NCI-H2171 treated with DMSO at 0.1 percent for 48 hours (cell line): ENCODE measurements at places on chromosomes 2 and 18.

- DNase-seq, result no peak
These were observed 69.5 kb downstream of the ARL4C start for GRCh38 chr2:234427081-234428061.

GRCh38 chr2:174777347-174778084, 13.2 kb upstream of the CHRNA1 start:
- DNase-seq, result no peak

DNA sequence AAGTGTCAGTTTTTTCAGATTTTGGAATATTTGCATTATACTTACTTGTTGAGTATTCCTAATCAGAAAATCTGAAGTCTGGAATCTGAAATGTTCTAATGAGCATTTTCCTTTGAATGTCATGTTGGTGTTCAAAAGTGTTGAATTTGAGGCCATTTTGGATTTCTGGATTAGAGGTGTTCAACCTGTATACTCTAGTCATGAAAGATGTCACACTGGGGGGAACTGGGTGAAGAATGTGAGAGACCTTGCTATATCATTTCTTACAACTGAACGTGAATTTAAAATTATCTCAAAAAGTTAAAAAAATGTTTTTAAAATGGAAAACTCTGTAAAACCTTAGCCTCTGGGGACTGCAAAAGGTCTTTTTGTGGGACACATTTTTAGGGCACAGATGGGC, 384.5 kb downstream of the NBAS start:
- no peak for DNase-seq

- DNase-seq, result no peak
These were observed 897.2 kb downstream of the TSN start for GRCh38 chr2:122652670-122653069.

DNA sequence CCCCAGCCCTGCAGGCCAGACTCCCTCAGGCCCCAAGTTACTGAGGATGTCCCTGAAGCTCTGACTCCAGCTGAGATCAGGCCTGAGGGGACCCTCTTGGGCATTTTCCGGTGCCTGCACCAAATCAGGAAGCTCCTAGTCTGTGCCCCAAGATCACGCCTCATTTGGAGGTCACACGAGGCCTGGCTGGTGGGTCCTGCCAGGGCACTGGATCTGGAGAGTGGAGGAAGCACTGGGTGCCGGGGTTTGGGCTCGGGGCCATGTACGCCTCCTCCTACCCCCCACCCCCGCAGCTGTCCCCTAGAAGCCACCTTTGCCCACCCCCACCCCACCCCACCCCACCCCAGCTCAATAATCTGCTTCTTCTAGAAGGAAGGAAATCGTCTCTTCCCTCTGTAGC, 16.2 kb downstream of the SH2D6 start:
- DNase-seq, result no peak

DNA sequence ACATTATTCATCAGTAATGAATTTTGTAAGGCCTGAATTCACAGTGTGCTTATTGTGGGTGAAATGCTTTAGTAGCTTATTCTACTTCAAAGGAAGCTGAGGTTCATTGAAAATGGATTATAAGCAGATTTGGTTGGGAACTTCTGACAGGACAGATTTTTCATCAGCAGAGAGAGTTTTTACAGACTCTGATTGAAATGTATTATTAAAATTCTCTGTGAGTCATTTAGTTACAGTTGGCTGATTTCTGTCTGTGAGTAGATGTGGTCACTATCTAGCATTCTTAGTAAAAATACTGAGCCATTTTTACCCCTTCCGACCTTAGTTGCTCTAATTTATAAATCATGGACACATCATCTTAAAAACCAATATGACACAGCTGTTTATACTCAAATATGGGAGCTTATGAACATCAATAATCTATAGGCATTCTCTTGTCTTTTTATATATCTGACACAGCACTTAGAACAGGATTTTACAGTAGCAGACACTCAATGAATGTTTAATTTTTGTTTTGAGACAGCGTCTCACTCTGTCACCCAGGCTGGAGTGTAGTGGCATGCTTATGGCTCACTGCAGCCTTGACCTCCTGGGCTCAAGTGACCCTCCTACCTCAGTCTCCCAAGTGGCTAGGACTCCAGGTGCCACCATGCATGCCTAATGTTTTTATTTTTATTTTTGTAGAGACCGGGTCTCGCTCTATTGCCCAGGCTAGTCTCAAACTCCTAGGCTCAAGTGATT, 239.6 kb downstream of the BABAM2 start:
- no peak for DNase-seq

- no peak for DNase-seq
These were observed 92.5 kb upstream of the NCK2 start for GRCh38 chr2:105652014-105652796.

DNA sequence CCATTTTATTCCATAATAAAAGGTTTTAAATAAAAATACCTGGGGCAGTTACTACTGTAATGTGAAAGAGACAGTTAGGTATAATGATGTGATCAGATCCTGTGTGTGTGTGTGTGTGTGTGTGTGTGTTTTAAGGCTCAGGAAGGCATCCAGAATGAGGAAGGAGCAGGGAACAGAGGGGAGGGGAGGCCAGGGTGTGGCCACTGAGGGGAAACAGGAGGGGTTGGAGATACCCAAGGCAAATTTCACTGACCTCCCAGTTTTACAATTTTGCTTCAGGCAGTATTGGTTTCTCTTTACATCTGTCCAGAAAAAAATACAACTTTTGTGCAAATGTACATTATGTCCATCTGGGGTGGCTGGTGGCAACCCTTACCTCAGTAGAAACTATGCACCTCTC, 163.5 kb upstream of the FBXO11 start:
- no peak for DNase-seq

- DNase-seq, result no peak
These were observed 46.3 kb downstream of the ZCCHC2 start for GRCh38 chr18:62569081-62569655.

GRCh38 chr18:13428319-13428718, 209.8 kb downstream of the LDLRAD4 start:
- DNase-seq, result no peak

GRCh38 chr2:127647242-127648190, 1.6 kb downstream of the GPR17 start:
- DNase-seq, result no peak

- DNase-seq, result no peak
These were observed 55.6 kb downstream of the ANKRD44 start for GRCh38 chr2:197254776-197255530.

- no peak for DNase-seq
These were observed 196.9 kb downstream of the ICOS start for GRCh38 chr2:204133476-204133875.

DNA sequence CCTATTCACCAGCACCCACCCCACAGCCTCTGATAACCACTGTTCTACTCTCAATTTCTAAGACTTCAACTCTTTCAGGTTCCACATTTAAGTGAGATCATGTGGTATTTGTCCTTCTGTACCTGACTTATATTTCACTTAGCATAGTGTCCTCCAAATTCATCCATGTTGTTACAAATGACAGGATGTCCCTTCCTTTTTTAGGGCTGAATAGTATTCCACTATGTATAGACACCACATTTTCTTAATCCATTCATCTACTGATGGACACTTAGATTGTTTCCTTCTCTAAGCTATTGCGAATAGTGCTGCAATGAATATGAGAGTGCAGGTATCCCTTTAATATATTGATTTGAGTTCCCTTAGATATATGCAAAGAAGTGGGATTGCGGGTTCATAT, 100.1 kb downstream of the EVA1A start:
- no peak for DNase-seq

DNA sequence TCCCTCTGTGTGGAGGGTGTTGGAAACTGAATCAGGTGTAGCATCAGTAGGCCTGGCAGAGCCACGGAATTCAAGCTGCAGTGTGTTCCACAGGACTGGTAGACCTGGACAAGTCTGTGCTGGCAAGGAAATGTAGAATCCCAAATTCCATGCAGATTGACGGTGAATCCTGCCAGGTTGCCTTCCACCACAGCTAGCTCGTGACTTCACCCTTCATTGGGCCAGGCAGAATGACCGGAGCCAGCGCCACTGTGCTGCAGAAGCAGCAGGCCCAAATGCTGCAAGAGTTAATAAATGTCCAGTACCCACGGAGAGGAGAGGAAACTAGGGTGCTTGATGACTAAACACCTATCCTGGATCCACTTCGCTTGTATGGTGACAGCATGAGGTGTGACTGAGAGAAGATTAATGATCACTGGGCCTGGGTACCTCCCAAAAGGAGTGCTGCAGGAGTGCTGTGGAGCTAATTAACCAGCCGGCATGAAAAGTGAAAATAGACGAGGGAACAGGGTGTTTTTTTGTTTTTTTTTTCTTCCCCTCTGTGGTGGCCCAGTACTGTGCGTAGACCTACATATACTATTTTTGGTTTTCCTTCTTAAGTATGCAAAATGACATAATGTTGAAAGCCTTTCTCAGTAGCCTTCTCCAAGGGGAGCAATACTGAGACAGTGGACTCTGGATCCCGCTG, 122.2 kb downstream of the TANC1 start:
- DNase-seq, result peak; percentile 19

DNA sequence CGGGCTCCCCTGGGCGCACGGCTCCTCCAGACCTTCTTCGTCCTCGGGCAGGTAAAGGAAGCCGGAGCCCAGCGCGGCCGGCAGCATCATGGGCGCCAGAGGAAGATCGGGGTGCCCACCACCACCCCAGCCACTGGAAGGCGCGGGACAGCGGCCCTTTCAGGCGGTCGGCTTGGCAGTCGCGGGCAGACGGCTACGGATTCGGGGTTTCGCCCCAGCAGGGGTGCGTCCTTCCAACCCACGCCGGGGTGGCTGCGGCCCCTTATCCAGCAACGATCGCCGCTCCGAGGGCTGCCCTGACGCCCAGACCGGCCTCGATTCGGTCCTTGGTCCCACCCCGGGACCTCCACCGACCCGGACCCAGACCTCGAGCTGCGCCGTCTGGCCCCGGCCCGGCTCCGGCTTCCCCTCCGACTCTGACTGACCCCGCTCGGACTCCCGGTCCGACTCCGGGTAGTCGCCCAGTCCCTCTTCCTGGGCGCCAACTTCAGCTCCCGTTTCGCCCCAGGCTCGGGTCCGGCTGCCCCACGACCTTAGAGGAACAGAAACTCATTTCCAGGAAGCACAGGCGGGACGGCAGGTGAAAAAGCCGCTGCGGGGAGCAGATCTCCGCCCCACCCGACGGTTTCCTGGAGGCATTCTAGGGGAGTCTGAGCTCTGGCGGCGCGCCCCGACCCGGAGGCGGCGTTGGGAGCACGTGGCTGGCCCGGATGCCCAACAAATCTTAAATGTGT, 30.2 kb upstream of the SSB start:
- DNase-seq, result no peak

DNA sequence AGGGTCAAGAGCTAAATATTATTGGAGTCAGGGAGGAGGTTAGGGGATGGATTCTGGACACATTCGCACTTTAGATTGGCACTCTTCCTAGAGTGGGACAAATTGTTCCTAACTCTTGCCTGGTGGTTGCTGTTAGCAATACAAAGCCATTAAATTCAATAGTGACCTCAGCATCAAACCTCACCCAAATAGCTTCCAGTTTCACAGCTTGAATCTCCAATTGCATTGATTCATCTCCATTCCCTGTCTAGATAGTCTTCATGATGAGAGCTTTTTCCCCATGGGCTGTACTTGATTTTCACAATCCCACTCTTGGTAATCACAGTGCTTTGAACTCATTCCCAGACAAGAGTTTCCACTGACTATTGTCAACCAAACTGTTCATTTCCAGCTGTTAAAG, 585.9 kb upstream of the SYT4 start:
- DNase-seq, result no peak

DNA sequence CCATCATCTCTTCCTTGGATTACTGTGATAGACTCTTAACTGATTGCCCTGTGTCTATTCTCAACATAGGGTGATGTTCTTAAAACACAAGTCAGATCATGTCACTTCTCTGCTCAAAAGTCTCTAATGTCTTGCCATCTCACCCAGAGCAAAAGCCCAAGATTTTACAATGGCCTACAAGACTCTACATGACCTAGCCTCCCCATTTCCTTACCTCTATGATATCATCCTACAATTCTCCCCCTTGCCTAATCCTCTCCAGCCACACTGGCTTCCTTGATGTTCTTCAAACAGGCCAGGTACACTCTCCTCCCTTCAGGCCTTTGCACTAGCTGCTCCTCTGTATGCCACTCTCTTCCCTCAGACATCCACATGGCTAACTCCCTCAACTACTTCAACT, 55.1 kb downstream of the ROCK1 start:
- no peak for DNase-seq
